Stimulated activated CD4-positive, alpha-beta T cell treated with anti-CD3 and anti-CD28 coated beads, Interleukin-15, amount 100 ng/mL, for 24 hours (primary cell): ENCODE measurements at places on chromosomes 1 and 21.

GRCh38 chr1:231284441-231284840 lies 43.4 kb downstream of the GNPAT start:
- DNase-seq, result no peak

GRCh38 chr1:111512132-111512889 lies 8.9 kb upstream of the ADORA3 start:
- no peak for DNase-seq

DNA sequence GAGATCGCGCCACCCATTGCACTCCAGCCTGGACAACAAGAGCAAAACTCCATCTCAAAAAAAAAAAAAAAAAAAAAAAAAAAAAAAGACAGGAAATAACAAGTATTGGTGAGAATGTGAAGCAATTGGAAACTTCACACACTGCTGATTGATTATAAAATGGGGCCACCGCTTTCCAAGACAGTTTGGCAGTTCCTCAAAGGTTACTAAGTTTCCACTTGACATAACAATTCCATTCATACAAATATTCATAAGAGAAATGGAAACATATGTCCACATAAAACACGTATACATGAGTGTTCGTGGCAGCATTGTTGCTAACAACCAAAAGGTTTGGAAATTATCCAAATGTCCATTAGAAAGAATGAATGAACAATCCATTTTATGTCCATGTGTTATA lies 26.3 kb downstream of the USP24 start:
- no peak for DNase-seq

- DNase-seq, result no peak
Measured at GRCh38 chr1:181630838-181631237, 147.5 kb downstream of the CACNA1E start.
